Epithelial cell of prostate (primary cell): ENCODE measurements at places on chromosomes 12 and 14.

GRCh38 chr12:121253638-121254335 is 42.7 kb downstream of the CAMKK2 start:
- no peak for DNase-seq

DNA sequence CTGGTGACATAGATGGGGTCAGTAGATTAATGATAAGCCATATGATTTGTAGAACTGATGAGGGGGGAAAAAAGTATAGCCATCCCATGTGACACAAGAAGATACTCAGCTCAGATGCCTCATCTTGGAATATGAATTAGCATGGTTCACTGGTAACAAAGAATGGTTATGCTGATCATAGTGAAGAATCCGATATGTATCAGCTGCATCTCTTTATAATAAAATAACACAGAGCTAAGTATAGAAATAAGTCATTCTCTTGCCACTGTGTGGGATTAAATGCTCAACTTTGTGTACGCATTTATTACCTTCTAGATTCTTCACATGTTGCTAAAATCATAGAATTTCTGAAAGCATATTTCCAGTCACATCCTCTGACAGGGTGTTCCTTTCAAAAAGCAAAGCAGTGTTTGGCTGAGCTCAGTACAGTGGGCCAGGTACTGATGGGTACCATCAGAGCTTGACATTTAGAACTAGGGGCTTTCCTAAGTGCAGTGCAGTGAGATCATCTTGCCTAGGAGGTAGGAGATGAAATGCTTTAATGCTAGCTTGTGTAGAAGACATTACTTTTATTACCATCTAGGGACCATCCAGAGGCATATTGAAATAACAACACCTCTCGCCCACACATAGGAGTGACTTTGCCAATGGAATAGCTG is 256.2 kb downstream of the TMEM117 start:
- no peak for DNase-seq

- DNase-seq: no peak
Observed at GRCh38 chr12:38934686-38935085, 29.3 kb upstream of the CPNE8 start.

DNA sequence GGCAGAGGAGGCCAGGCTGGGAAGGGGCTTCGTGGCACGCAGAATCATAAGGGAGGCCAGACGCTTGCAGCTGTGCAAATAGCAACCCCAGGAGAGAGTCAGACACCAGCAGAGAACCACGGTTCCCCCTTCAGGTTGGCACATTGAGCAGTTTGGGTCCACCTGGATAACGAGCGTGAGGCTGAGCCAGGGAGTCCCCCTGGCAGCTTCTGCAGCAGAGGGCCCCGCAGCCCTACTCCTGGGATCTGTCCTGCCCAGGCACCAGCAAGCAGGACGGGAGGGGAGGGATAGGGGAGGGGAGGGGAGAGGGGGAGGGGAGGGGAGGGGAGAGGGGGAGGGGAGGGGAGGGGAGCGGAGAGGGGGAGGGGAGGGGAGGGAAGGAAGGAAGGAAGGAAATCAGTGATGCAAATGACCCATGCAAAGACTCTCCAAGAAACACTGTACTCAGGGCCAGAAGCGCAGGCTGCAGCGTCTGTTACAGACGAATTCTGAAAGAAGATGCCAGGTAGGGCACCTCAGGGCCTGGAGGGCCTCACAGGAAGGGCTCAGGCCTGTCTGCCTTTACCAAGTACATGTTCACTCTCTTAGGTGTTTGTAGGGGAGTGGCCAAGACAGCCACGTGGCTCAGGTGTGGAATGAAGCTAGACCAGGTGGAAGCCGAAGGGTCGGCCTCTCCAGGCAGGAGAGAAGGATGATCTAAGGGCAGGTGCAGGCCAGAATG is 32.3 kb upstream of the MMP17 start:
- DNase-seq: peak; percentile 20

- DNase-seq: no peak
Observed at GRCh38 chr12:120651821-120652220, 11.4 kb downstream of the CABP1 start.

DNA sequence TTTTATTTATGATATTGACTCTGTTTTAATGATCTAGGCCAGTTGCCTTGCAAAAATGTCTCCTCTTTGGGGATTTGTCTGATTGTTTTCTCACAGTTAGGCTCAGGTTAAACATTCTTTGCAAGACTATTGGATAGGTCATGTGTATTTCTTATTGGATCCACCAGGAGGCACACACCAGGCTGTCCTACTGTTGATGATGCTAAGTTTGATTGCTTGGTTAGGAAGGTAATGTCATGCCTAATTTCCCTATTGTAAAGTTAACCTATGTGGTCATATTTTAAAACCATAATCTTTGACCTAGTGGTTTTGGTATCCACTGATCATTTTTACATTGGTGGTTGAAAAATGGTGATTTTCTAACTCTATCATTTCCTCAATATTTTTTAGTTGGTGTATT is 137.1 kb downstream of the BRMS1L start:
- no peak for DNase-seq

GRCh38 chr14:77378701-77379100 is 1.5 kb downstream of the SAMD15 start:
- no peak for DNase-seq

GRCh38 chr14:32677129-32677780 is 261.4 kb upstream of the NPAS3 start:
- no peak for DNase-seq

DNA sequence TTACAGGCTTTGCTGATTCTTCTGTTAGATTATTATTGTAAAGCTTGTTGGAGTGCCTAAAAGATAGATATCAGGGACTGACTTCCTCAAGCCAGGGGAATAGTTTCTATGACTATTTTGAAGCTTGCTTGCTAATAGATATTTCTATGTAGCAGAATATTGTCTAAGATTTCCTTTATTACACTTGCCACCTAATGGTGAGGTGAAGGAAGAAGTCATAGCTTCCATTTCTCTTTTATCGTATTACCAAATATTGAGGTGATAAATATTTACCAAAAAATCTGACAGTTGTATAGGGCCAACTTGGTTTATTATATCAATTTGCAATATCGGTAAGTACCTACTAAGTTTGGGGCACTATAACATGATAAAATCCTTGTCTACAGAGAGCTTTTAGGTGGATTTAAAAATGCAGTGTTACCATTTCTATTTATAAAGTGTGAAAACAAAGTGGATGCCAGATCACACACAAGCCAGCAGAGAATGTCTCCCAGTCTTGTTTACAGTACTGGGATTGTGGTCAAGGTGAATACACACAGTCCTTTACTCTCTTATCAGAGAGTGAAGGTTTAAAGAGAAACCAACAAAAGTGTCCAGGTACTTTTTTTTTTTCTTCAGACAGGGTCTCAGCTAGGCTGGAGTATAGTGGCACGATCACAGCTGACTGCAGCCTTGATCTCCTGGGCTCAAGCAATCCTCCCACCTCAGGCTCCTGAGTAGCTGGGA is 137.9 kb downstream of the IGF1 start:
- no peak for DNase-seq

- no peak for DNase-seq
Observed at GRCh38 chr12:103705098-103705497, 118.0 kb downstream of the STAB2 start.

GRCh38 chr14:26595926-26596542 is 1.8 kb downstream of the NOVA1 start:
- no peak for DNase-seq

GRCh38 chr14:104971447-104972240 is 6.5 kb downstream of the AHNAK2 start:
- no peak for DNase-seq

DNA sequence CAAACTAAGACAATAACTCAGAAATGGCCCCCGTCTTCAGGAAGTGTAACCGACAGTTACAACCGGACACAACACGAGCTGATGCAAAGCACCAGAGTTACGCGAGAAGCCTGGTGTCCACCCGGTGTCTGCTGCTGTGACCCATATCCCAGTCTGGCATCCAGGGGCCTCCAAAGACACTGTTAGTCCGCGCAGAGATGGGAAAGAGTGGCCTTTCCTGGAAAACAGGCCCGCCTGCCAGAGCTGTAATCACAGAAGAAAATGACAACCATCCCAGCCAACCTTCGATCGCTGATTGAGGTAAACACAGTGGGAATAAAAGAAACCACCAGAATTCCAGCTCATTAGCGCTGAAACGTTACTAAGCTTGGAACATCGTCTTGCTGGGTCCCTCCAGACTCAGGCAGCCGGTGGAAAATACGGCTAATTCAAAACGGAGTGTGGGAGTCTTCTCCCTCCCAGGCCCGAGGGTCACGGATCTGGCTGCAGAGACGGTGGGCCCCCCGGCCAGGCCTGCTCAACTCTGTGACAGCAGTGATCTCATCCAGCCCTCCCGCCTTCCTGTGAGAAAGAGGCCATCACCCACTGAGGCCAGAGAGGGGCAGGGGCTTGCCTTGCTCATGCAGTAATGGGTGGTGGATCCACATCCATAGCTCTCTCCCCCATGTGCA is 273.9 kb upstream of the RTL1 start:
- no peak for DNase-seq

DNA sequence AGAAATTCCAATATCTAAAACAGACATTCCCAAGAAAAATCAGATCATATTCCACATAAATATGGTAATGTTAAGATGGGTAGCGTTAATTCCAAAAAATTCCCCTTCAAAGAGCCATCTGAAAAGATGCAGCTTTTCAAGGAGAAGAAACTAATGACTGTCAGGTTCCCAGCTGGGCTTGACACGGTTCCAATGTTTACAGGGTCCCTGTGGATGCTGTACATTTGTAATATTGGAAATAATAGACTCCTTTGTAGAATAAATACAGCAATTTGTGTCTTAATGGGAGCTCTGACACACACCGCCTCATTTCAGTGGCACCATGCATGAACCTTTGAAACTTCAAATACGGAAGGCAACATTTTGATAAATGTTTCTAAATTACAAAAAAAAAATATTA is 140.6 kb downstream of the ITPR2 start:
- no peak for DNase-seq

DNA sequence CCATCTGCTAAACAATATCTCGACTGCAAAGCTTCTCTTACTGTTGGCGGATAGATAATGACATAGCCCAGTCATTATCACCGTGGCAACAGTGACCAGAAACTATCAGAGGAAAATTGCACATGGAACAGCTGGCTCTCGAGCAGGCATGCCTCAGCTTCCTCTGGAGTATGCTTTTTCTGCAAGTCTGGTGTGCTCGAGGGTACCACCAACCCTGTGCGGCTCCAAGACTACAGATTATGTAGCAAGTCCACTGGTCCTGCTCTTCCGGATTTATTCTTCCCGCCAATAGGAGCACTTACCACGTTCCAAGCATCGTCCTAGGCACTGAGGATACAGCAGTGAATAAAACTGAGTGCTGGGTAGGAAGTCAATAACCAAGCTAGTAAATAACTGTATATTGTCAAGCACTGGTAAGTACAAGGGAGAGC is 1.4 kb upstream of the GLRX5 start:
- DNase-seq: no peak

DNA sequence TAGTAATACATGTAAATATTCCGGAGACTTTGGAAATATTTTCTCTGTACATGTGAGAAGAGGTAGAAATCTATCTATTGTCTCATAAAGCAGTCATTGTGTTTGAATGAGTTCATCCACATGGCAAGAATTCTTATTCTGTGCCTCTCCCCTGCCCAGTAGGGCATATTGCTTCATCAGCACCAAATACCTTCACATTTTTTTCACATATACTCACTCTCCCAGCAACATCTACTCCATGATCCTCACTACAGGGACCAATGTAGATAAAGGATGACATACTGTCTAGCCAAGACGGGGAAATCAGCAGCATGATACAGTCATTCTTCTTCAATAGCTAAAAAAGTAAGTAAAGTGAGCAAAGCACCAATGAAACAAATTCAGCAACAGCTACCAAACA is 1.3 kb upstream of the TAS2R14 start:
- DNase-seq: peak; percentile 88

GRCh38 chr14:24734917-24735500 is 101.0 kb upstream of the GZMB start:
- DNase-seq: no peak

GRCh38 chr12:82877963-82878362 is 191.3 kb downstream of the TMTC2 start:
- no peak for DNase-seq

- no peak for DNase-seq
Observed at GRCh38 chr12:26245175-26245942, 50.0 kb downstream of the SSPN start.

DNA sequence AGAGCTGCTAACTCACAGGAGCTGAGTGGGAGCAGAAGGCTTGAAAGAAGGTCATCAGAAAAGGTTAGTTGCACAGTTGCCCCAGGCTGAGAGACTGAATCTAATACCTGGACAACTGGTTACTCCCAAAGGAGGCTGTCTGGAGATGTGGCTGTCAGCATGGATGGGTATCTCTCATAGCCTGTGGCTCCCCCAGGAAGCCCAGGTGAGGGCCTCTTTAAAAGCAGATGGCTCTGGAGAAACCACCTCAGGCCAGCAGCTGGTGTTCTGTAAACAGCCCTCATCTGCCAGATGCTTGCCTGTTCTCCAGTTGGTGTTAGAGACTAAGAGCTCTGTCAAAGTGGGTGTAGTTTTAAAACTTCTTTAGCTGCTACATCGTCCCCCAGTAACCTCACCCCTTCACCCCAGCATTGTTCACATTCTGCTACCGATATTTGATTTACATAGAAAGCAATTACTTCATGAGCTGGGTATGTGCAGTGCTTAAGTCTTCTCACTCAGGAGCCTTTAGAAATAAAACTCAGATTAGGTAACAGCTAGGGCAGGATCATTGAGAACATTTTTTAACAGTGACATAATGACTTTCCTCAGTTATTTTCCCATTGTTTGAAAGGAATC is 25.8 kb downstream of the DACT1 start:
- DNase-seq: no peak

- DNase-seq: no peak
Observed at GRCh38 chr14:27181333-27181732, 583.5 kb upstream of the NOVA1 start.

- DNase-seq: no peak
Observed at GRCh38 chr14:106039400-106039799, 513.0 kb downstream of the TMEM121 start.

DNA sequence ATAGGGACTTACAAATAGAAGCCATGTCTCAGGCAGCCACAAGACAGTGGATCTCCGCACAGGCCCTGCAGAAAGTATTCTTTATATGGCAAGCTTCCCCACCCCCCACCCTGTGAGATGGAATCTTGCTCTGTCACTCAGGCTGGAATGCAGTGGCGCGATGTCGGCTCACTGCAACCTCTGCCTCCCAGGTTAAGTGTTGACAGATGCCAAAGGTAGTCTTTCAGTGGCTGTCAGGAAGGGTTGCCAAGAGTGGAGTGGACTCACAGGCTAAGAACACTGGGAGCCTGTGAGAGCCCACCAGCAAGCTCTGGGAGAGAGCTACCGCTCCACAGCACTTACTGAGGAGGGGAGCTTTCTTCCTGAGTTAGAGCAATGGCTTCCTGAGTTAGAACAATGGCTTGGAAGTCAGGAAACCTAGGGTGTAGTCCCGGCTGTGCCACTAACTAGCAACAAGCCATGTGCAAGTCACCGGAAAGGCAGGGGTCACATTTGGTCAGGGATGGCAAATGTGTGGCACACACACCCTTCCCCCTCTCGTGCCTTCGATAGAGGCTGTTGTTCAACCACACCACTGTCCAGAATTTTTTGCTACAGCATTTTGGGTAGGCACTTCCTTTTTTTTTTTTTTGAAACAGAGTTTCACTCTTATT is 2.6 kb downstream of the RNASE1 start:
- DNase-seq: no peak
